NCI-H526 (cell line): ENCODE measurements at places on chromosomes 5 and 9.

DNA sequence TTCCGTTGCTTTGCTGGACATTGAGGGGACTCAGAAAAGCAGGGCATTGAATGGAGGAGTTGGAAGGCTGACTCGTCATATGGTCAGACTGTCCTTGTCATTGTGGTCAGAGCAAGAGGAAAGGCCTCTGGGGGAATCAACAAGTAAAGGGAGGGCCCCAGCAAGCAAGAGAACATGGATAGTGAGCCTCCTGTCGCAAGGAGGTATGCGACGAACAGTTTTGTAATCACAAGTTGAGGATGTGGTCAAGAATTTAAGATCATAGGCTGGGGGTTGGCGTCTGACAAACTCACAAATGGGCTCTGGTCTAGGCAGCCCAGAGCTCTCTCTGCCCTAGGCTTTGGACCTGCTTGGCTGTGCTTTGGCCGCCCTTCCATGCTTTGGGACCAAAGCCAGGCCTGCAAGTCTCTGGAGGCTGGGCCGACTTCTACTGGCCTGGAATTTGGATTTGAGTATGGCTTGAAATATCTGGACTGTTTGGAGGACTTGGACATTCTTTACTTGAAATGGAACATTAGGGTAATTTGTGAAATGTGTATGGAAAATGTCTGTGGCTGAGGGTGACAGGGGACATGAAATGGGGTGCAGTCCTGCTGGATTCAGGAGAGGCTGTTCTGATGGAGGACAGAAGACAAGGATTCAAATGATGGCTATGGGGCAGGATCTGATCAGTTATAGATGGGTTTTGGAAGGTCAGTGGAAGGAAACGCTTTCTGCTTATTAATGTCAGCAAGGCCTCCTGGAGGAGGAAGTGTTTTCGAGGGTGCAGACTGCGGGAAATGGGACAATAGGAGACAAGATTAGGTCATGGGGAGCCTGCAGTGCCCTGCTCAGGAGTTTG is 19.2 kb upstream of the NDST1 start:
- no peak for DNase-seq

- DNase-seq, result no peak
Observed at GRCh38 chr9:21762064-21762463, 40.4 kb upstream of the MTAP start.

DNA sequence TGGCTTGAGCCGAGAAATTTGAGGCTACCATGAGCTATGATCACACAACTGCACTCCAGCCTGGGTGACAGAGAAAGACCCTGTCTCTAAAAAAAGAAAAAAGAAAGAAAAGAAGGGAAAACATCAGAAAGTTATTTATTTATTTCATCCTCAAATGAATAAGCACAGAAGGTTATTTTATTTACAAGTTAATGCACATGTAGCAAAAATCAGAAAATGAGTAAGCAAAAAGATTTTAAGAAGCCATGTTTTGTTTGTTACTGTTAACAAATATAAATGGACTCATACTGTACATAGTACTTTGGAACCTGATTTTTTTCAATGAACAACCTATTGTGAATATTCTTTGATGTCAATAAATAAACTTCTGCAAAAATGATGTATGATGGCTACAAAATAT is 47.2 kb downstream of the NRG2 start:
- DNase-seq, result no peak

DNA sequence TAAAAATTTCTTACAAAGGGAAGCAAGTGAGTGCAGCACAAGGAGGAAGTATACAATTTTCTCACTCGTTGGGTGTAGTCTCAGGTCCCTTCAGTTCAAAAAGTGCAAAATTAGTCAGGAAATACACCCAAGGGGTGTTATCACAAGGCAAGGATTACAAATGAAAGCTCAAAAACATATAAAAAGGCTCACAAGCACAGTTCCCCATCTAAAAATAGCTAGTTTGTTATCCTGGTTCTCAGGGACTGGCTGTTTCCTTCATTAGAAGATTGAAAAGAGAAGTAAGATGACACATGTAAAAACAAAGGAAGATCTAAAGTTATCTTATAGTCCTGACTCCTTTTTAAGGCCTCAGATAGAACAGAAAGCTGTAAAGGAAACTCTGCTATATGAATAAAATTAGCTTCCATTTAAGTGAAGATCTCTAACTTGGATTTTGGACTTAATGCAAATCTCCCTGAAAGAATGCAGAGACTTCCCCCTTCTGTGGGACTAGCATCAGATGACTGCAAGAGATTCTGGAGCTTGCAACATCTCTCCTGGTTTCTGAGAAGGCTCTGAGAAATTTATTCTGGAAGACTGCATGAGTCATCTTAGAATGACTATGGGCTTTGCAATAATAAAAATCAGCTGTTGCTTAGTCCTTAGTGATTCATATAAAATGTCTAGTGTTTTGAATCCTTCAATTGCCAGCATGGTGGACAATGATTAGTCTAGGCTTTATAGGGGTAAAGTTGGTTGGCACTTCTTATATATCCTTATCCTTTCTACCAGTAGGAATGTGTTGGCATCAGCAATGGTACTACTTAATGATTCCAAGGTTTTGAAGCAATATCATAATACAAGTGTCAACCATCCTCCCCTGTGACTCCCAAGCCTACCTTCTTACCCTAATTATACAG is 25.4 kb downstream of the DAB2 start:
- DNase-seq, result no peak

- DNase-seq, result no peak
Observed at GRCh38 chr9:8651846-8652215, 852.3 kb upstream of the DMAC1 start.

DNA sequence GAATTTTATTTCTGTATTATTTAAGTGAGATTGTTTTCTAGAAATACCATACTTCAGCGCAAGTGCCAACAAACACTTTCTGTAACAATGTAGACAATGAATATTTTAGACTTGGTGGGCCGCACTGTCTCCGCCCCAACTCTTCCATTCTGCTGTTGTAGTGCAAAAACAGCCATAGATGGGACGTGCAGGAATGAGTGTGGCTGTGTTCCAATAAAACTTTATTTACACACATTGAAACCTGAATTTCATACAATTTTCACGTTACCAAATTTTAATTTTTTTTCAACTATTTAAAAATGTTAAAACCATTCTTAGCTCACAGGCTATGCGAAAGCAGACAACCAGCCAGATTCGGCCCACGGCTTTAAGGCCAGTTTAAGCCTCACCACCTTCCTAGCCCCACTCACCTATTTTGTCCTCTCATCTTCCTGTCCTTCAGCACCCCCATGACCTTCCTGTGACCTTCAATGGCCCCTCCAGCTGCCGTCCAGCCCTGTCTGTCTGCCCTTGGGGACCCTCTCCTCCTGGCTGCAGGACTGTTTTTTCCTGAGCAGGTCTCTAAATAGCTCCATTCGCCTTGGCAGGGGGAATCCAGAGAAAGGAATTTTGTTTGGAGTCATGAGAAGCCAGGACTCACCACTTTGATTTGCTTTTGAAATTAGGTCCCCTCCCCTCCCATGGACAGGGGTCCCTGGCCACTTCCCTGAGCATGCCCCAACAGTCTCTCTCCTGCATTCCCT is 11.2 kb upstream of the ANXA6 start:
- no peak for DNase-seq

DNA sequence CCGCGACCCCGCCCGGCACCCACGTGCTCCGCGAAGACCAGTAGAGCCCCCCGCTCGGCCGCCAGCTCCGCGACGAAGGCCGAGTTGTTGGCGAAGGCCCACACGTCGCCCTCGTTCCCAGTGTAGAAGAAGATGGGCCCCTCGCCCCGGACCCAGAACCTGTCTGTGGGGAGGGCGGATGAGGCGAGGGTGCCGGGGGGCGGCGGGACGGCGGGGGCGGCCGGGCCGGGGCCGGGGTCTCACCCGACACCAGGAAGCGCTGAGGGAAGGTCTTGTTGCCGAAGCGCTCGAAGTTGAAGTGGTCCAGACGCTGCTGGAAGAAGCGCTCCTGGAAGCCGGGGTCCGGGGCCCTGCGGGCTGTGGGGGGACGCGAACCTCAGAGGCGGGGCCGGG is 317 bp downstream of the DPP7 start:
- no peak for DNase-seq

GRCh38 chr9:133690081-133690561 is 48.0 kb downstream of the SARDH start:
- DNase-seq, result no peak

- no peak for DNase-seq
Observed at GRCh38 chr5:151627650-151628049, 36.5 kb upstream of the FAT2 start.

DNA sequence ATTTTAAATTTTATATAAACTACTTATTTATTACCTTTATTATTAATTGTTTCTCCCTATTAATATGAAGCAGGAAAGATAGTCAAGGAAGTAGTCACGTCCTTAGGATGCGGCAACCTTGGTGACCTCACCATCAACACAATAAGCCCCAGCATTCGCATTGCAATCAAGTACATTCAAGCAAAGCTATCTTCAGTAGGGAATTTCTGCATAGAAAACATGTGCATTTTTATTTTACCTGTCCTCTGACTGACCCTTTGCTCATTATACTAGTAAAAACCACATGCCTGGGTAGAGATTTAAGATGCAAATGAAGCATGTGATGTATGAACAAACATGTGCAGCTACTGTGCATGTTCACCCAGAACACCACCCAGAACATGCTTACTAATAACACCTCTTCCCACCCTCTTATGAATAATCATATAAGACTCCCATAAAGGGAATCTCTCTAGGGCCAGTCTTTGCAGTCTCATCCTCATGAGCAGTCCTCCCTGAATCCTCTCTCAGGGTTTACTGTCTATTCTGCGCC is 869.6 kb downstream of the TAF11L14 start:
- no peak for DNase-seq

GRCh38 chr9:120723565-120723964 is 9.3 kb upstream of the MEGF9 start:
- DNase-seq, result no peak

GRCh38 chr9:127785023-127785932 is 556 bp upstream of the CDK9 start:
- peak; percentile 84 for DNase-seq

- no peak for DNase-seq
Observed at GRCh38 chr9:120717176-120717575, 2.9 kb upstream of the MEGF9 start.

DNA sequence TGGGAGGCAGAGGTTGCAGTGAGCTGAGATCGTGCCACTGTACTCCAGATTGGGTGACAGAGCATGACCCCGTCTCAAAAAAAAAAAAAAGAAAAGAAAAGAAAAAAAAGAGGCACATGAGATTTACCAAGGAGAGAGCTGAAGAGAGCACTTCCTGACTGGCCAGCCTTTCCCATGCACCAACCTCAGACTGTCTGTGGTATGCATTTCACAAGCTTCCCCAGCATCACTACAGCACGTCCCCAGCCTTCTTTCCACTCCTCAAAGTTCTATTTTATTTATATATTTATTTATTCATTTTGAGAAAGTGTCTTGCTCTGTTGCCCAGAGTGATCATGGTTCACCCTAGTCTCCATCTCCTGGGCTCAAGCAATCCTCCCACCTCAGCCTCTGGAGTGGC is 13.6 kb upstream of the FUBP3 start:
- DNase-seq, result no peak

DNA sequence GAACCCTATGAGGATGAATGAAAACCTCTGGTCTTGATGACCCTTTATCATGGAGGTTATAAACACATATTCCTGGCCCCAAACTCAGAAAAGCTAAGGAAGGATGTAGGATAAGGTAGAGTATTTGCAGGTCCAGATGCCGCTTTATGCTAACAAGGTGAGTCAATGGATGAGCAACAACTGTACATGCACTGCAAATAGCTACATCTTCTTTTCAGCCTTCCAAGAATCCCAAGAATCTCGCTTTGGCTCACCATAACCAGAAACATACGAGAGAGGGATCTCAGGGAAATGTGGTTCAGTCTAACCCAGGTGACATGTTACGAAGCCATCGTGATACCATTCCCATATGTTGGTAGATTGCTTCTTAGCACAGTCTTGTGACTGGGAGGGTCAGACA is 152.3 kb upstream of the ANKH start:
- DNase-seq, result no peak

DNA sequence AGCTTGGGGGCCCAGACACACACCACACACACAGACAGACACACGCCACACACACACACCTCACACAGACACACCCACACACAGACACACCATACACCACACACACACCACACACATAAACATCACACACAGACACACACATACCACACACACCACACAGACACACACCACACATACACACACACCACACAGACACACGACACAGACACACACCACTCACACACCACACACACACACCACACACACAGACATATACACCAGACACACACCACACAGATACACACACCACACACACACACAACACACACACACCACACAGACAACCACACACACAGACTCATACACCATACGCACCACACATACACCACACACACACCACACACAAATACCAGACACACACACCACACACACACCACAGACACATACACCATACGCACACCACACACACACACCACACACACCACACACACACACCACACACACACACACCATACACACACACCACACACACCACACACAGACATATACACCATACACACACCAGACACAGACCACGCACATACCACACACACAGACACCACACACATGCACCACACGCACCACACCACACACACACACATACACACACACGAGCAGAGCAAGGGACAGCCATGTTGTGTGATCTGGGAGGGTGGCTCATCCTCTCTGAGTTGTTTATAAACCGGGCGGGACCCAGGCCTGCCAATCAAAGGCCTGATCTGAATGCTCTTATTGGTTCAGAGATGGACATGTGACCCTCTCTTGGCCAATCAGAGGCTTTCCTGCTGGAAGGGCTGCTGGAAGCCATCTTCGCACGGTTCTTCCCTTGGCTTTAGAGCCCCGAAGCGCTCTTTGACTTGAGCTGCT is 148.3 kb downstream of the GAPVD1 start:
- DNase-seq, result peak; percentile 33

GRCh38 chr5:79255786-79256557 is 20.0 kb downstream of the JMY start:
- peak; percentile 51 for DNase-seq

DNA sequence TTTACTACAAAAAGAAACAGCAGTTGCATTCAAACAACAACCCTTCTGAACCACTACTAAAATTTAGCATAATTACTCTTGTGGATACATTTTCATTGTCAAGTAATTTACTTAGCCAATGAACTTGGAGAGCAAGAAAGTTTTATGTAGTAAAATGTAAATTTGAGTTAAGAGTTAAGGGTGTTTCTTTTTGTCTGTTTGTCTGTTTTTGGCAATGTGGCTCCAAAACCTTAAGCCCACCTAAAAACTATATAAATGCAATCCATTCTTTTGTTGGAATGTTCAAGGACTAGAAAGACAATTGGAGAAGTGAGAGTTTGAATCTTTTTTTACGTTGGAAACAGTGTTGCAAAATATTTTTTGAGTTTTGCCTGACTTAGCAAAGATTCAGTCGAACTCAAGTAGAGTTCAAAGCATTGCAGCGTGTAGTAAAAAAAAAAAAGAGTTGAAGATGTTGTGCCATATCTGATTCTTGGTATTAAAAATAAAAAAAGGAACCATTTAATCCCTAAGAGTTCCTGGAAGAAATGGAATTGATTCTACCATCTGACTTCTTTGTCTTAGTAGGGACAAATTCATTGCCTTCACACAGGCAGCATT is 867 bp downstream of the SYK start:
- DNase-seq, result no peak
